ENCODE measurements at places on chromosomes 13 and 19.

DNA sequence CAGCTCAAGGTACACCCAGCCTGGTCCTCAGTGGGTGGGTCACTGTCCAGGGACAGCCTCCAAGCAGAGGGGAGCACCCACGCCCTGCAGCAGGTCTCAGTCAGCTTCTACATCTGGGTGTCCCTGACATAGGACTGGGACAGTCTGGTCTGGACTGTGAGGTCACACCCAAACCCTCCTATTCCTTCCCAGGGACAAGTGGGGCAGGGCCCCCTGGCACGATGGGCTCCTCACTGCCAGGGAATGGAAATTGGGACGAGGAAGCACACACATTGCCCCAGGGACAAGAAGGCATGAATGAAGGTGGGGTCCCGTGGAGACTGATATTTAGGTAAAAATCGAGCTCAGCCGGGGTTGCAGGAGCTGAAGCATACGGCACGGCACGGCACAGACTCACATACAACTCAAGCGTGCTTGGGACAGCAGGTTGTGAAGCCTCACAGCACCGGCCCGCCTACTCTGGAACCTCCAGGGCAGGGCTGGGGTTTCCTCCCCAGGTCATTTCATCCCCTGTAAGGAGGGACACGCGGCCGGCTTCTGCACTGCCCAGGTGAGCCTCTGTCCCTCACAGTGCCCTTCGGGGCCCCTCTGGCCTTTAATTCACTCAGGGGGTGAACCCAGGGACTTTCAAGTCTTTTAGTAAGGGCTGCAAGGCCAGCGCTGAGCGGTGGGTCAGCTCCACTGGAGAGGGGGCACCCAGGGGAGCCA lies 3.5 kb downstream of the PNMA8B start:
- DNase-seq: no peak

- DNase-seq: no peak
Observed at GRCh38 chr13:113536461-113537110, 46.1 kb upstream of the DCUN1D2 start.

DNA sequence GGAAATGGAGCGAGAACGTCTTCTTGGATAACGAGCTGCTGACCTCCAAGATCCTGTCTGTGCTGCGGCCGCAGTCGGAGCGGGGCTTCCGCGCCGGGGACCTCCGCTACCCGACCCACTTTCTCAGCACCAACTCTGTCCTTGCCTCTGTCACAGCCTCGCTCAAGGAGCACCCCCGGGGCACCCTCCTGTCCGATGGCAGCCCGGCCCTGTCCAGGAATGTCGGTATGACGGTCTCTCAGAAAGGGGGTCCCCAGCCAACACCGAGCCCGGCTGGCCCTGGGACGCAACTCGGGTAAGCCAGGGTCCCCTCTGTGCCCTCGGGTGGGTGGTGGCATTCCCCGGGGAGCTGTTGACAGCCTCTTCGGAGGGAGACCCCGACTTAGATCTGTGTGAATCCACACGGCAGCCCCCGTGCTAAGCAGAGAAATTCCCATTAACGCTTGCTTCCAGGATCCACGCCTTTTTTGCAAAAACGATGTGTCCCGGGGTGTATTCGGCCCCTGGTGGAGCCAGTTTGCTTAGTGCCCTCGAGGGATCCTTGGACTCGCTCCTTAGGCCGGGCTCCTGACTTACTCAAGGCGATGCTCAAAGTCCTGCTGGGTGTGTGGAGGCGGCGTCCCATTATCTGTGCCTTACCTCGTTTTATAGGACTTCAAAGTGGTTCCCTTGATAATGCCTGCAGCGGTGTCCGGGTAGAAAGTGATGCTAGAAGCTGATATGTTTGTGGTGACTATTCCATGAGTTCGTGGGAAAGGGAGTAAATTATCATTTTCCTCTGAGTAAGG lies 48.5 kb downstream of the PEX11G start:
- no peak for DNase-seq

DNA sequence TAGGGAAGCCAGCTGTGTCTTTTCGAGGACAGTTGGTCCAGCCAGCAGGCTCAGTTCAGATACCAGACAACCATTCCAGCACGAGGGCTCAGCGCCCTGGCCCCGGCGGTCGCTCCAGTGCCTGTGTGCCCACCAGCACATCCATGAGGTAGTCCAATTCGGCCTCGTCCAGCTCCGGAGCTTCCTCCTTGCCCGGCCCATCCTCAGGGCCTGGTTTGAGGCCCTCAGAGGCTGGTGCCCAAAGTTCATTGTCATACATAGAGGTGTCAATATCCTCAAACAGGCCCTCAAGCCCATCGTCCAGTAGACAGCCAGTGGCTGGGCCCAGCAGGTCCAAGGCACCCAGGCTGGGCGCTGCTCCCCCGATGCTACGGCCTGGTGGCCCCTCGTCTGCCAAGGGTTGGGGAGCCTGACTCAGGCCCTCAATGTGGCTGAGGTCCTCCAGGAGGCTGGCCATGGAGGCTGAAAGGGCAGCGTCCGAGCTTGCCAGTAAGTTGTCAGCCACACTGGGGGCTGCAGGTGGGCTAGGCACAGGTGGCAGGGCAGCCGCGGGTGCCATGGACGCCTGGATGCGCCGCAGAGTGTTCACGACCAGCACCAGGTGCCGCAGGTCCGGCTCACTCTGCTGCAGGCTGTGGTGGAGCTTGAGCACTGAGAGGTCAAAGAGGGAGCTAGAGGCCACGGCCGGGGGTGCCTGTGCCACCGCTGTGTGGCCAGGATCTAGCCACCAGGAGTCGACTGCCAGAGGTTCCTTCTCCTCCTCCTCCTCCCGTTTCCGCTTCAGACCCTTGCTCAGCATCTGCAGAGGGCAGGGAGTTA lies 2.8 kb downstream of the SERTAD1 start:
- no peak for DNase-seq

DNA sequence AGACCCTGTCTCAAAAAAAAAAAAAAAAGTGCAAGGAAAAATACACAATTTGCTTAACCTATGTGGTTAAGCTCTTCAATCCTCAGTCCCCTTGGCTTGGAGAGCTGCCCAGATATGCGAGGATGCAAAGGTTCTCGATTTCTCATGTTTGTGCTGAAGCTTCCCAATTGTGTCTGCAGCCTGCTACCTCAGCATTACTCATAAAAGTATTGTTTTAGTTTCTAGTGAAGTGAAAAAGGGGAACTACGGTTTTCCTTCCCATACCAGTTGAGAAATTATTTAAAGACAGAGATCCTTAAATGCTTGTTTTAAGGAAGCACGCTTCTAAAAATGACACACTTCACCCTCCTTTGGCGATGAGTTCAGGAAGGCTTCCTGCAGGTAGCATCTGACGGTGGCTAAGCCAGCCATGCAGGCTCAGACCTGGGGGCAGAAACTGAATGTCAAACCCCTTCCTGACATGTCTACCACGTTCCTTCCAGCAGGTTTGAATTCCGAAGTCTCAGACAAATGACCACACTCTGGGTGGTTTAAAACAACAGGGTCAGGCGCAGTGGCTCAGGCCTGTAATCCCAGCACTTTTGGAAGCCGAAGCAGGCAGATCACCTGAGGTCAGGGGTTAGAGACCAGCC lies 47.9 kb downstream of the RUBCNL start:
- DNase-seq: no peak

DNA sequence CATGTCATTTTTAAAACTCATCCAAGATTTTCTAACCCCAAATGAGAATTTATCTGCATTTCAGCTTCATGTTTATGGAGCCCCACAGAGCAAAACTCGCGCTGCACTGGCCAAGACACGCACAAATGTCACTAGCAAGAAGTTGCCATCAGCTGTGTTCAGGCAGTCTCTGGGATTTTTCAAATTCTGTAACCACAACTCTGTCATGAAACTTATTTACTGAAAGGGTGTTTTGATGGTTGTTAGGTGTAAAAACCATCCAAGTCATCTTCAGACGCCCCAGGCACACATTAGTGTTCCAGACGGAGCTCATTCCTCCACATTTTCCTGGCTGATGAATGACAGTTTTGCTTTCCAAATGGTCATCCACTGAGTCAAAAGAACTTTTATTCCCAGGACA lies 63.4 kb downstream of the SLC7A1 start:
- no peak for DNase-seq

DNA sequence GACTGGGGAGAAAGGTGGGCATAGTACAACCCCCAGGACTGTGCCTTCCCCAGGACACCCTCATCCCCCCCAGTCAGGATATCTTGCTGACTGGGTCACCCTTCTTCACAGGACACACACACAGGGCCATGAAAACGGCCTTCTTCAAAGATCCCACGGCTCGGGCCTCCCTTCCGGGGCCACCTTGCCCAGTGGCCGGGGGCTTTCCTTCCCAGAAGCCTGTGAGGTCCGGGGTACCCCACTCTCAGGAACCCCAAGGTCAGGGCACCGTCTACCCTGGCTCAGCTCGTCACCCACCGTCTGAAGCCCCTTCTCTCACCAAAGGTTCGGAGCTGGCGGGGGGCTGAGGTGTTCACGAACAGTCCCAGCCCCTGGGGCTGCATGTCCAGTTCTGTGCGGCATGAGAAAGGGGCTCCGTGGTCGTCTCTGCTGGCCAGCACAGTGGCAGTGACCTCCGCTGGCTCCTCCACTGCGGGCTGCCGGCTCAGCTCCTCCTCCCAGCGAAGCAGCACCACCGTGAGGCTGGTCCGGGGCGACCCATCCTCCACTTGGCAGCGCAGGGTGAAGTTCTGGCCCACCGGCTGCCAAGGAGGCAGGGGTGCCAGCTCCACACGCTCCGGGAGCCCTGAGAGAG lies 2.1 kb upstream of the RAVER1 start:
- DNase-seq: no peak

- peak; percentile 32 for DNase-seq
Observed at GRCh38 chr13:33723365-33723764, 94.6 kb upstream of the RFC3 start.

- peak; percentile 20 for DNase-seq
Observed at GRCh38 chr19:38596057-38596981, 21.4 kb downstream of the MAP4K1 start.

GRCh38 chr19:6564393-6564792 lies 26.6 kb downstream of the CD70 start:
- peak; percentile 18 for DNase-seq

- no peak for DNase-seq
Observed at GRCh38 chr13:93700115-93700514, 473.5 kb downstream of the GPC6 start.

- DNase-seq: no peak
Observed at GRCh38 chr13:24243302-24243701, 66.1 kb upstream of the C1QTNF9 start.

DNA sequence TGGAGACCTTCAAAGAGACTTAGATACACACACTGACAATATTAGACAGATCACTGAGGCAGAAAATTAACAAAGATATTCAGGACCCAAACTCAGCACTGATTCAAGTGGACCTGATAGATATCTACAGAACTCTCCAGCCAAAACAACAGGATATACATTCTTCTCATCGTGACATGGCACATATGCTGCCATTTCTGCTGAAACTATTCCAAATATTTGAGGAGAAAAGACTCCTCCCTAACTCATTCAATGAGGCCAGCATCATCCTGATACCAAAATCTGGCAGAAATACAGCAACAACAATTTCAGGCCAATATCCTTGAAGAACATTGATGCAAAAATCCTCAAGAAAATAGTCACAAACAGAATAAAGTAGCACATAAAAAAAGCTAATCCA lies 53.3 kb downstream of the TRPC4 start:
- DNase-seq: no peak

DNA sequence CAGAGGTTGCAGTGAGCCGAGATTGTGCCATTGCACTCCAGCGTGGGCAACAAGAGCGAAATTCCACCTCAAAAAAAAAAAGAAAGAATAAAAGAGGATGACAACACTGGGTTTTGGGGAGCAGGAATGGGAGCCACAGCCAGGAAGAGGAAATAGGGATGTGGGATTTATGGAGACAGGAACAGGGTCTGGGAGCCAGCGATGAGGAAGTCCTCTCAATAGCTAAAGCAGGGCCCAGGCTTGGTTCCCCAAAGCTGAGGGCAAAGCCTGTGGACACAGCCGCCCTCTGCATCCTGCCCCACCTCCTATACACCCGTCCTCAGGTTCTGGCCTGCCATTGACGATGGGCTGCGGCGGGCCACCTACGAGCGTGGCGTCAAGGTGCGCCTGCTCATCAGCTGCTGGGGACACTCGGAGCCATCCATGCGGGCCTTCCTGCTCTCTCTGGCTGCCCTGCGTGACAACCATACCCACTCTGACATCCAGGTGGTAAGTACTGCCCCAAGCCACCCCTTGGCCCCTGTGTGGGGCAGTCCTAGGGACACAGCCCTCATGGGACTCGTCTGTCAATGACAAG lies 13.6 kb downstream of the HIPK4 start:
- no peak for DNase-seq

GRCh38 chr13:54183166-54183565 lies 1154.6 kb downstream of the OLFM4 start:
- no peak for DNase-seq

GRCh38 chr19:57319869-57320179 lies 448 bp upstream of the ZNF543 start:
- DNase-seq: no peak

GRCh38 chr13:47555235-47555634 lies 445.8 kb downstream of the SUCLA2 start:
- no peak for DNase-seq

DNA sequence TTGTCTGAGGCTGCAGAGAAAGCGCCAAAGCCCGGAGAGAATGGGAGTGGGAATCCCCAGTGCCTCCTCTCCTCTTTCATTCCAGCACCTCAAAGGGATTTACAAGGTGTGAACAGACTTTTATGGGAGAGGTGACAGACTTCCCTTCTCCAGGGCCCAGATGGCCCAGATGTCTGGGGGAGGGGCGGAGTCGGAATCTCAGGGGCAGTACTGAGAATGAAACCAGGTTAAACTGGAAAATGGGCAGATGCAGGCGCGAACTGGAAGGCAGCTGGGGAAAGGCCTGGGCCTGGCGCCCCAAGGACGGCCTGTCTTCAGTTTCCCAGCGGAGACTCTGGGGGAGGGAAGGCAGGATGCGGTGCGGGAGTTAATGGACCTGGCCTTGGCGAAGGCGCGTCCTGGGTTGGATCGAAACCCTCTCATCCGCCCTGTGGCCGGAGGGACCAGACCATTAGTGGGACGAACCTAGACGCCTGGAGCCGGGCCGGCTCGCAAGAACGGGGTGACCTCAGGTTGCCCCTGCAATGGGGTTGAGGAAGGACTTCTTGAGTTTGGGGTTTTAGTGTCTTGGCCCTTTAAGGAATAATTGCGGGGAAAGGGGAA lies 592 bp upstream of the TRIP10 start:
- DNase-seq: no peak

DNA sequence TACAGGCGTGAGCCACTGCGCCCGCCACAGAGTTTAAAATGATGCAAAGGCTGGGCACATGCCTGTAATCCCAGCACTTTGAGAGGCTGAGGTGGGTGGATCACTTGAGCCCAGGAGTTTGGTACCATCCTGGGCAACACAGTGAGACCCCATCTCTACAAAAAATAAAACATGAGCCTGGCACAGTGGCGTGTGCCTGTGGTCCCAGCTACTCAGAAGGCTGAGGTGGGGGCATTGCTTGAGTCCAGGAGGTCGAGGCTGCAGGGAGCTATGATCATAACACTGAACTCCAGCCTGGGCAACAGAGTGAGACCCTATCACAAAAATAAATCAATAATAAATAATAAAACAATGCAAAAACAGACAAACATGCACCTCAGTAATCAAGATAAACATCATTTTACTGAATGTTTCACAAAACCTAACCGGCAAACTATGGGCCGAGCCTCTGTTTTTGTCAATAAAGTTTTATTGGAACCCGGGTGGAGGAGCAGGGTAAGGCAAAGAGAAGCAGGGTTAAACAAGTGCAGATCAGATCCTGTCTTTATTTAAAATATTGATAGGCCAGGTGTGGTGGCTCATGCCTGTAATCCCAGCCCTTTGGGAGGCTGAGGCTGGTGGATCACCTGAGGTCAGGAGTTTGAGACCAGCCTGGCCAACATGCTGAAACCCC lies 2.0 kb upstream of the PEAK3 start:
- no peak for DNase-seq
